ENCODE measurements at places on chromosomes 12 and 14.

- no peak for DNase-seq
Observed at GRCh38 chr12:67070604-67071003, 198.6 kb upstream of the CAND1 start.

GRCh38 chr12:117507548-117507947, 146.1 kb upstream of the NOS1 start:
- DNase-seq = no peak

DNA sequence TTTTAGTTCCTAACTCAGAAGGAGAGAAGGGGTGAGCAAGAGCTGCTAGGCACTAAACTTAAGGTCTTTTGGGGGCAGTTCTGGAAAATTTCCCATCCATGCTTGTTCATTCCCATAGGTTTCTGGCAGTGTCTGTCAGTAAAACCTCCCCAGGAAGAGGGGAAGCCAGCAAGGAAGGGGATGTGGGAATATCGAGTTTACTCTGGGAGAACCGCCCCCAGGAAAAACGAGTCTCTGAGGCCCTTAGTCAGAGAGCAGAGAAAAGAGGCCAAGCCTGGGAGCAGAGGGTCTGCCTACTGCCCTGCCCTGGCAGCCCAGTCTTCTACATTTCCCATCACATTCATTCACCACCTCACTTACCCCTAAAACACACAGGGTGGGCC, 55.9 kb downstream of the TMCC3 start:
- no peak for DNase-seq

- DNase-seq = no peak
Observed at GRCh38 chr12:93325855-93326254, 51.9 kb upstream of the NUDT4 start.

DNA sequence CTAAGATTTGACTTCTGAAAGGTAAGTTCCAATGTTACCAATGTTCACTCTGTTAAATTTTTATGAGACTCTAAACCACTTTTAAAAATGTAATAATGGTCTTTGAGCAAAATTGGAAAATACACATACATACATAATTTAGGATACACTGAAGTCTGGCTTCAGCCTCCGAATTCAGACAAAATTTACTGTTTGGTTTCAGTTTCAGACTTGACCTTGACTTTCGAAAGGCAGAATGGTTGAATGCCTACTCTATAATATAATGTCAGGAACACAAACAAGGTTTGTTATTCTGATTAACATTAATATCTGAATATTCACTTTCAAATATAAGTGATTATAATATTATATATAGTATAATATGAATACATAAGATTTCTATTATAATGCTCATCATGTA, 74.1 kb upstream of the KRAS start:
- no peak for DNase-seq

DNA sequence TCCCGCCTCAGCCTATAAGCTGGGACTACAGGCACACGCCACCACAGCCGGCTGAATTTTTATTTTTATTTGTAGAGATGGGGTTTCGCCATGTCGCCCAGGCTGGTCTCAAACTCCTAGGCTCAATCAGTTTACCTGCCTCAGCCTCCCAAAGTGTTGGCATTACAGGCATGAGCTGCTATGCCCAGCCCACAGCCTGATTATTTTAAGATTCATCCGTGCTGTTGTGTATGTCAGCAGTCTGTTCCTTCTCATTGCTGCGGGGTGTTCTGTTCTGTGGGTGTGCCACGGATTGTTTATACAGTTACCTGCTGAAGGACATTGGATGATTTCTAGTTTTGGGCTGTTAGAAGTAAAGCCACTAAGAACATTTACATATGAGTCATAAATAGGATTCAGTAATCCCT, 9.6 kb upstream of the EP400 start:
- no peak for DNase-seq

- no peak for DNase-seq
Observed at GRCh38 chr14:64718762-64719161, 14.5 kb downstream of the PLEKHG3 start.

DNA sequence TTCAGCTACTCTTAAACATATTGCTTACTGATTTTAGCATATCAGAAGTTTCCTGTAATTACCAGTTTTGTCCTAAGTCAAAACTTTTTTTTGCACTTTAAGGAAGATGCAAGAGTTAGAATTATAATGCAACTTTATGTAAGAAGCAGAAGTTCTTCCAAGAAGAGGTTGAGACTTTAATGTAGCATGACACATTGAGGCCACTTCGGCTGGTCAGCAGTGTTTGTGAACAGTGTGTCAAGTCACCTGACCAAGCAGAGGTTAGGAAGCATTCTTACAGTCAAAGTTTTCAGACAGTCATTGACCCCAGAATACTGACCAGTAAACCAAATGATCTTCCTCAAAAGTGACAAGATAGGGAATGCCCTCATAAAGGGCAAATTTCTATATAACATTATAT, 15.2 kb downstream of the FGFR1OP2 start:
- no peak for DNase-seq

- DNase-seq = no peak
Observed at GRCh38 chr12:55703901-55704761, 3.6 kb downstream of the ITGA7 start.

DNA sequence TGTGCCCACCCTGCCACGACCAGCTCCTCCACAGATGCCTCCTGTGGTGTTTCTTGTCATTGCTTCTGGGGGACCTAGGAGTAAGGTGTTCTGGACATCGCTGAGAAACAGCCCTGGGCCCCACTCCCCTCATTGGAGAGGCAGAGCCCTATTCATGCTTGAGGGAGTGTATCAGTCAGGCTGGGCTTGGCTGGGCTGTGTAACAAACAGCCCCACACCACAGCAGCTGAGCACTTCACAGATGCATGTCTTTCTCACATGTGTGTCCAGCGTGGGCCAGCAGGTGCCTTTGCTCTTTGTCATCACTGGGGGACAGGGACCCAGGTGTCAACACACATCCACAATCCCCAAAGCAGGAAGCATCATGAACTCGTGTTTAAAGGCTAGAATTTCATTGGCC, 65.1 kb upstream of the FBRSL1 start:
- no peak for DNase-seq

GRCh38 chr12:32891956-32892355, 4.6 kb downstream of the PKP2 start:
- no peak for DNase-seq

- DNase-seq = no peak
Observed at GRCh38 chr14:55019968-55020554, 6.8 kb downstream of the WDHD1 start.

DNA sequence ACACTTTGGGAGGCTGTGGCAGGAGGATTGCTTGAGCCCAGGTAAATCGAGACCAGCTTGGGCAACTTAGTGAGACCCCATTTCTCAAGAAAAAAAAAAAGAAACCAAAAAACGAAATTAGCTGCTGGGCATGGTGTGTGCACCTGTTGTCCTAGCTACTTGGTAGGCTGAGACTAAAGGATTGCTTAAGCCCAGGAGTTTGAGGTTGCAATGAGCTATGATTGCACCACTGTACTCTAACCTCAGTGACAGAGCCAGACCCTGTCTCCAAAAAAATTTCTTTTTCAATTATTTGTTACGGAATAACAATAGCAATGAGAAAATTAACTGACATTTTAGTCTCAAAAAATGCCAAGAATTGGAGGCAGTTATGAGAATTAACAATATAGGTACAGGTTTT, 128.0 kb downstream of the CCDC91 start:
- no peak for DNase-seq

GRCh38 chr14:103030741-103031565, 26.4 kb downstream of the CDC42BPB start:
- DNase-seq = no peak
